Activated CD8-positive, alpha-beta memory T cell treated with anti-CD3 and anti-CD28 coated beads for 4 hours (primary cell): ENCODE measurements at places on chromosomes 7 and 10.

DNA sequence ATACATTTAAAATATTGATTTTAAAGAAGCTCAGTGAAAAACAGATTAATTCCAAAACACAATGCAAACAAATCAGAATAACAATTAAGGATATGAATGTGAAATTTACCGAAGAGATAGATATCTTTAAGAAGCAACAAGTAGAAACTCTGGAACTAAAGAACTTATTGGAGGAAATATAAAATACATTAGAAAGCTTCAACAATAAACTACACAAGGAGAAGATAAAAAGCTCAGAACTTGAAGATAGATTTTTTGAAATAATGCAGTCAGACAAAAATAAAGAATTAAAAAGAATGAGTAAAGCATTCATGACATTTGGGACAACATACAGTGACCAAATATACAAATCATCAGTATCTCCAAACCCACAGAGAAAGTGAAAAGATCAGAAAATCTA is 43.2 kb downstream of the HIBADH start:
- no peak for DNase-seq

- no peak for DNase-seq
Measured at GRCh38 chr7:69735582-69735981, 137.3 kb downstream of the AUTS2 start.

GRCh38 chr7:32108651-32109050 is 38.4 kb upstream of the PDE1C start:
- DNase-seq: no peak

DNA sequence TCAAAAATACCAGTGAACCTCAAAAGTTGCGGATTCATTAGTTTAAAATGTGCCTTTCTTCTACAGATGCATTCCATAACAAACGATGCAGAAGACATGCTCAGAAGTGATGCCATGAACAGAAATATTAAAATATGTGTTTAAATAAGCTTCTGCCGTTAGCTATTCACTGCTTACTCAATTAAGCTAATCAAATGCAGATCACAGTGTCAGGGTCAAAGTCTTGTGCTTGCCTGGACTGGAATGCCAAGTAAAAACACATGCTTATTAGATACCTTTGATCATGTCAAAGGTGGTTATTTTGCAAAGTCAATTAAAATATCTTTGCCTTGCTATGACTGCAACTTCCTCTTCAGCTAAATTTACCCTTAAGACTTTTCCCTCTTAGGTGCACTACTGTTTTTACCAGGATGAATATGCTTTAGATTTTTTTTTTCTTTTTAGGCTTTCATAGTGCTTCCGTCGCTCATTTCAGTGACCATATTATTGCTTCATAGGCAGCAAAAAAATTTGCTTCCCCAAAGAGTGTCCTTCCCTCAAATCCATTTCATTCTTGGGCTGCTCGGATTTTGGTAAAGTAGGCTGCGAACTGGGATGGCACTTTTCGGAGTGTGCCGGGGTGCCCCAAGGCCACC is 905 bp downstream of the ASB13 start:
- no peak for DNase-seq

- DNase-seq: no peak
Measured at GRCh38 chr7:7554021-7554432, 12.7 kb upstream of the MIOS start.

DNA sequence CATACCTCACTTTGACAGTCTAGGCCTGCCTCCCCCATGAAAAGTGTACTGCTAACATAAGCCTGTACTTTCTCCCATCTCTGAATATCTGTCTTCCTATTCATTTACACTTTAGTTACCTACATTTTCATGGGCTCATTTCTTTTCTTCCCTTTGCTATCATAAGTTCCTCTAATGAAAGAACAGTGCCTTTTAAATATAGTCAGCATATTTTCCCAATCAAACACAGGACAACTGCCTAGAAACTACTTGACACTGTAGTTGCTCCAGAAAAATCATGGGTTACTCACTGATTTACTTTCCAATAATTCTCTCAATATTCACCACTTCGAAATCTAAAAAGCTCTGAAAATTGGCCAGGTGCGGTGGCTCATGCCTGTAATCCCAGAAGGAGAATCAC is 2.8 kb upstream of the TAX1BP1 start:
- DNase-seq: no peak

DNA sequence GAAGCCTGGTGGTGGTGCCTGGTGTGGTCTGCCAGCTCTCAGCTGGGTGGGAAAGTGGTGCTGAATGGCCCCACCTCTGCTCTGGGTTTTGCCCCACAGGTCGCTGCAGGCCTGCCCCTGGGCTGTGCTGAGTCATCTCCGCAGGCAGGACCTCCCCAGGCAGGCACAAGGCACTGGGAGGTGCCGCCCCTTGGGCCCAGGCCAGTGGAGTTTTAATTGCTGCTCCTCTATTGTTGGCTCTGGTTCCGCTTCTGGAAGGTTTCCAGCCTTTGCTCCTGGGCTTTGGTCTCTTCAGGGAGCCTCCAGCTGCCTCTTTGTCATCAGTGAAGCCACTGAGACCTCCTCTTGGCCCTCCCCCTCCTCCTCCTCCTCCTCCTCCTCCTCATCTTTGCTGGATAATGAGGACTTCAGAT is 180.3 kb upstream of the GRB10 start:
- DNase-seq: no peak

DNA sequence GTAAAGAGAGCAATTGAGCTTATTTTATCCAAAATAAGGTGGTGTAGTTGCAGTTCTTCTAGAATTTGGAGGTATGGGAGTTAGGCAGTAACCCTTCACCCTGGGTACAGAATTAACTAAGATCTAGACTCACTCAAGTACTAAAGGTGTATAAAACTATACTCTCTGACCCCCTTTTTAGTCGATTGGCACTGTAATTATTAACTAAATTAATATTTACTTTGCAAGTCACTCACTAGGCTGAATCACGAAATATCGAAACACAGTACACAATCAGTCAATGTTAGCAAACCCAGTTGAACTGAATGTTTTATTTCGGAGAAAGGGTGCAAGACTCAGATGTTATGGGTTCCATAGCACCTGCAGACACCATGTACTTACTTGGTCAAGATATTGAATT is 14.6 kb upstream of the CYP2C19 start:
- no peak for DNase-seq

DNA sequence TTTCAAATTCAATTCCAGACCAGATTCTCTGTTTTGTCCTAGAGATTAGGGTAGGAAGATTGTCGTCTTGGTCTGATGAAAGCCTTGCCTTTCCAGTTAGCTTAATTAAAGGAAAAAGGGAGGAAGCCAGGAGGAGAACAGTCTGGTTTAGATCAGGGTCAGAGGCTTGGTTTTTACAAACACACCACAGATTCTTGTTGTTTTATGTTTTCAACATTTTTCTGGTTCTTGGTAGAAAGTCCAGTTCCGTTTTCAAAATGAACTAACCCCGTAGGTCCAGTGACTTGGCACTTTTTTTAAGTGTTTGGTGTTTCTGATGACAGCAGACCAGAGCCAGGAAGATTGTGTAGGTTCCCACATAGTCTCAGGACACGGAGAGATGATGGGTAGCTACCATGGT is 167.1 kb upstream of the INHBA start:
- no peak for DNase-seq

DNA sequence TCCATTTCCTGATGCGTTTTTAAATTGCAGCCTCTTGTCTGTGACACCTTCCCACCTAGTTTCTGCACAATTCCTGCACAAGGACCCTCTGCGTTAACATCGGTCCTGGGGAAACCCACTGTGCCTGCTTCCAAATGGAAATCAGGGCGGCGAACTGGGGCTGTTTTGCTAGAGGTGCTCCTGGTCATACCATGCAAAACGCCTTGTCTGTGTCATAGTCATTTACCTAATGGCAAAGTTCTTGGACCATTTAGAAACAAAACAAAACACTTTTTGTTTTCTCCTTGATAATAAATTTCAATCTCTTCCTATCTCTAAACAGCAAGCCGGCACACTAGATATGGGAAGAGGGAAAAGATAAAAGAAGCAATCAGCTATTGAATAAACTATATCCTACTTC is 206.9 kb upstream of the KLF14 start:
- no peak for DNase-seq

- DNase-seq: no peak
Measured at GRCh38 chr7:116354171-116354545, 143.8 kb downstream of the TES start.

DNA sequence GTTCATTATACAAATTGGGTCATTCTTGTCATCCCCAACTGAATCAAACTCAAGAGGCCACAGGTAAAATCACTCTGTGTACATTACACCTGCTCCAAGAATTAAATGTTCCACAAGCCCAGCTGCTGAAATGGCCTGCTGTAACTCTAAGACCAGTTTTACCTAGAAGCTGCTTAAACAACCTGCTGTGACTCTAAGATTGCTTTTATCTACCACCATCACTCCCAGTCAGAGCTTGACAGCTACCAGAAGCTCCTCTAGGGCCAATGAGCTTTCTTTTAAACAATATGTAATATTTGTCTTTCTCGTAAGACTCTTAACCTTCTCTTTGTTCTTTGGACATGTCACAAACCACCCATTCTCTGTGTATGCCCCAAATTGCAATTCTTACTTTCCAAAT is 141.8 kb upstream of the LRGUK start:
- no peak for DNase-seq

DNA sequence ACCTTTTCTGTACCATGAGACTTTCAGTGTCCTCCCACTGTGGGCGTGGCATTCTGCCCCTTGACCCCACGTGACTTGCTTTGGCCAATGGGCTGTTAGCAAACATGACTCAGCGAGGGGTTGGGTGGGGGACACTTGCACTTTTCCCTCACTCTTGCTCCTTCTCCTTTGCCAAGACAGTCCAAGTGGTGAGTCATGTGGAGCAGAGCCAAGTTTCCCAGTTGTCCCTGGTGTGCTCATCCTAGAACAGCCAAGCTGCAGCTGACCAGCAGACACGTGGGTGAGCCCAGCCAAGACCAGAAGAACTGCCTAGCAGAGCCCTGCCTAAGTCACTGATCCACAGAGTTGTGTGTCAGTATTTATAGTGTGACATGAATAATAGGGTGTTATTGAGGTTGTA is 82.8 kb upstream of the CPXM2 start:
- DNase-seq: no peak

DNA sequence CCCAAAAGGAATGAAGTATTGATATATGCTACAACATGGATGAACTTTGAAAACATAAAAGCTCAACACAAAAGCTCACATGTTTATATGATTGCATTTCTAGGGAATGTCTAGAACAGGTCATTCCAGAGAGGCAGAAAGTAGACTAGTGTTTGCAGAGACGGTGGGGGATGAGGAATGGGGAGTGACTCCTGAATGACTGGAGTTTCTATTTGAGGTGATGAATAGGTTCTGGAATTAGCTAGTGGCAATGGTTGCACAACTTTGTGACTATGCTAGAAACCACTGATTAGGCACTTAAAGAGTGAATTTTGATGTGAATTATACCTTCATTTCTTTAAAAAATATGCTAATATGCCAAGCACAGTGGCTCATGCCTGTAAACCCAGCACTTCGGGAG is 6.9 kb downstream of the KPNA7 start:
- DNase-seq: no peak

GRCh38 chr7:127588697-127589482 is 679 bp downstream of the ARF5 start:
- no peak for DNase-seq

- no peak for DNase-seq
Measured at GRCh38 chr7:32036557-32036956, 33.6 kb downstream of the PDE1C start.

- DNase-seq: no peak
Measured at GRCh38 chr7:63521-64021, 128.8 kb upstream of the FAM20C start.

GRCh38 chr10:111493024-111493625 is 416.3 kb downstream of the ADRA2A start:
- no peak for DNase-seq

DNA sequence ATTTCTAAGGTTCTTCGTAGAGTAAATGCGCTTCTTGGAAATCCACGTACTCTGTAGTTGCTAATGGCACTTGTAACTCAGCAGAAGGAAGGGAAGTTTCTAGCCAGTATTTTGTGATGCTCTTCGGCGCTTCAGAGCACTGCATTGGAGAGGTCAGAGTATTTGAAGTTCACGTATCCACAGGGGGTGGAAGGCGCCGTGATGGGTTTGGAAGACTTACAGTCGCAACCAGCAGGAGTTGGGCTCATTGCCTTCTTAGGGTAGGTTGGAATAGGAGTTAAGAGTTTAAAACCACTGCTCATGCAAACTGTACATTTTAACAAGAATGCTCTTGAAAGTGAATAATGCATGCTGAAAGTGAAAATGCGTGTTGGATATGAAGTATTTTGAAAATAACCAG is 49.1 kb downstream of the SHH start:
- DNase-seq: no peak

- DNase-seq: no peak
Measured at GRCh38 chr7:29300026-29300480, 105.5 kb downstream of the CHN2 start.

GRCh38 chr7:83060218-83060617 is 102.5 kb downstream of the PCLO start:
- DNase-seq: no peak

DNA sequence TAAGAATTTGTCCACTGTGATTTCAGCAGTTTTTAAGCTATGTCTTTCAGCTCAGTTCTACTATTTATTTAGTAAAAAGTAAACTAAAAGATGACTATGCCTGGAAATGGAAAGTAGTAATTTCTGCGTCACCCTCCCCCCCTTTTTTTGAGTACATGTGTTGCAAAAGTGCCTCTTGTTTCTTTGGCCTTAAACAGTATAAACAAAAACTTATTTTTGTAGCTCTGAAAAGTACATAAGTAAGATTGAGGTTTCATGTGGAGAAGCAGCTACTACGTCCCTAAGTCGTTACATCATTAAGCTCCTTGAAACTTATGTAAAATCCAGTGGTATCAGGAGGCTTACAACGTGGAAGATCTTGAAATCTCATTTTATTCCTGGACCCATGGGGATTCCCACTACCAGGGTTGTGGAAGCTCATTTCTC is 46.3 kb upstream of the HBP1 start:
- no peak for DNase-seq

DNA sequence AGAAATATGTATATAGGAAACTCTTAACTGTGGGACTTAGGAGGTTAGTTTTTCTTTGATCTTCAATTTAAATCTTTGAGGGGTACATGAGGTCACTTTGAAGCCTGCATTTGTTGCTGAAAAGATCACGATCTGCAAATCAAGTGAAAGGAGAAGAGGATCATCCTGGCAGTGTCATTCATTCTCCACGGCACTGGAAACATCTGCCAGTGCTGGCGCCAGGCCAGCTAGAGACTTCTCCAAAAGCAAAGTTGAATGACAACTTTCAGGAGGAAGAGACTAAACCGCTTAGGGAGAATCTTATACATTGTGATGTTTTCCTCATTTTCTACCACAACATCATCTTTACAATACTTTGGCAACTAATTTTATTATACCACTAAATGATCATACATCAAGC is 42.5 kb downstream of the MRC1 start:
- DNase-seq: no peak

DNA sequence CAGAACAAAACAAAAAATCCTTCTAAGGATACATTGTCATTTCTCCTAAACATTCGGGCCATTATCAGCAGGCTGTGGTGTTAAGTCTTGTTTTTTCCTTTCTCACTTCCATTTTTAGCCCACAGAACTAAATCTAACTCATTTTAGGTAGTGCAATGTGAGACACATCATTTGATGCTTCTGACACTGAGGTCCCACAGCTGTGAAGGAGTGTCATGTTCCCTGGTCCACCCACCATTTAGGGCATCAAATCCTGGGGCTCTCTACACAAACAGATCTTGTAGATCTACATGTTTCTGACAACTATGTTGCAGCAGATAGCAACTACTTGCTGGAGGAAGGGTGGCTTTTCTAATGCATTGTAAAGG is 232.5 kb upstream of the IGFBP3 start:
- no peak for DNase-seq

- no peak for DNase-seq
Measured at GRCh38 chr10:7933757-7934156, 115.5 kb downstream of the TAF3 start.
